Stimulated activated CD4-positive, alpha-beta T cell treated with anti-CD3 and anti-CD28 coated beads, Interleukin-1b, Interleukin-23, amount 100 ng/mL, for 24 hours (primary cell): ENCODE measurements at places on chromosomes 12 and 14.

DNA sequence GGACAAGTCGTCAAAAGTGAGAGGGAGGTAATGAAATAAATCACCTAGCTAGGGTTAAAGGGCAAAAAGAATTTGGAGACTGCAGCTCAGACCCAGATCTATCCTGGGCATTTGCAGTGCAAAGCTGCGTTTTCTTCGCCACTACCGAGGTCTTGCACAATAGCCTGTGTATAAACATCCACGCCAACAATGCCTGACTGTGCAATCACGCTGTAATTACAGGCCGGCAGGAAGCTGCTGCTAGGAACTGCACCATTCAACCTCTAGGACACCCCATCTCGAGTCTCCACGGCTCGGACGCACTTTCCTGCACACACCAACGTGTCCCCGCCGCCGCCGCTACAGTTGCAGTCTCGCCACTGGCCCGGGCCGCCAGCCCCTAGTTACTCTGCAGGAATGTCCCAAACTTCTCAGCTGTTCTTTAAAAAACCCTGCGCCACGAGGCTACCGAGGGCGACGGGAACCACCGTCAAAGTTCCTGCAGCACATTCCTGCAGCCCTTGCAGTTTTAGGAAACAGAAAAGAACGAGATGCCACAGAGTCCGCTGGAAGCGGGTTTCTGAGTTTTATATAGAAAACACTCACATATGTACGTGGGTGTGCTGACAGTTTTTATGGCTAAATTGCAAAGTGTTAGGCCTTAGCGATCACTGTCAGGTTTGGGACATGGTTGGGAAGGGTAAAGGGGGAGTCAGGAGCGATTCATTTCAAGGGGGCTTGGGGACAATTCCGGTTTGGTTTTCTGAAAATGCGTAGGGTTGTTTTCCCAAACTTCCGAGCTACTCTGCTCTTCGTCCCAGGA is 65.6 kb upstream of the PTGR2 start:
- no peak for DNase-seq

- no peak for DNase-seq
Observed at GRCh38 chr12:25949343-25949742, 9.1 kb upstream of the RASSF8 start.

DNA sequence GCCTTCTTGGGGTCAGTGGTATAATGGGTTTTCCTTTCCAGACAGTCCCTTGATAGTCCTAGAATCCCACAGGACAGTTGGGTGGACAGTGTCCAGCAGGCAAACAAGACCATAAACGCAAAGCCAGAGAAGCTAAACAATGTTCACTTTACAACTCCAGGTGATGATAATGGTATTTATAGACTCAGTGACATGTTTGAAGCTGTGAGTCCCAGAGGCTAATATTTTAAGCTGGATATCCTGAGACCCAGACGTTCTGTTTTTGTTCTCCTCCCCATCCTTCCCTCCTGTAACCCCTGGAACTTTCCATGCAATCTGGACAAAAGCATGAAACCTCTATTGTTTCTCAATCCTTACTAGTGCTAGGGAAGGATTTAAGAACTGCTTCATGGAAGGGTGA is 121.0 kb downstream of the ZFP36L1 start:
- DNase-seq = no peak

DNA sequence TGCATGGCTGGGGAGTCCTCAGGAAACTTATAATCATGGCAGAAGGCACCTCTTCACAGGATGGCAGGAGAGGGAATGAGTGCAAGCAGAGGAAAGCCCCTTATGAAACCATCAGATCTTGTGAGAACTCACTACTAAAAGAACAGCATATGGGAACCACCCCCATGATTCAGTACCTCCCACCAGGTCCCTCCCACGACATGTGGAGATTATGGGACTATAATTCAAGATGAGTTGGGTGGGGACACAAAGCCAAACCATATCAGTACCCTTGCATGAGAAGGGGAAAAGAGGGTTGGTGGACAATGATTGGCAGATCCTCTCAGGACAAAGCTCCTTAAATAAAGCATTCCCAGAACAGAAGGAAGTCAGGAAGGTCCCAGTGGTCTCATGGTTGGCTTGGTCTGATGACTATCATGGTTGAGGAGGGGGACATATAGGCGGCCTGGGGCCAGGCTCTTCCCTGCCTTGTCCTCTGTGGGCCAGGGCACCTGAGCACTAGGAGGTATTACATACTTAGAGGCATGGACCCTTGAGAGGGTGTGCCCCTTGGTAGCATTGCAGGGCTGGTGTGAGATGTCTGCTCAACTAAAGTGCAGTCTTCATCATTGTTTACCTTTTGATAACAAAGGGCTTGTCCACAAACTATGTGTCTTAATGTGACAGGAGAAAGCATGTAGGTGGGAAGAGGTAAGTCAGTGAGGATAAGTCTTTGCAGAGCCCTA is 22.2 kb downstream of the HSD17B6 start:
- no peak for DNase-seq

- no peak for DNase-seq
Observed at GRCh38 chr12:107373238-107373809, 280.0 kb upstream of the CRY1 start.

DNA sequence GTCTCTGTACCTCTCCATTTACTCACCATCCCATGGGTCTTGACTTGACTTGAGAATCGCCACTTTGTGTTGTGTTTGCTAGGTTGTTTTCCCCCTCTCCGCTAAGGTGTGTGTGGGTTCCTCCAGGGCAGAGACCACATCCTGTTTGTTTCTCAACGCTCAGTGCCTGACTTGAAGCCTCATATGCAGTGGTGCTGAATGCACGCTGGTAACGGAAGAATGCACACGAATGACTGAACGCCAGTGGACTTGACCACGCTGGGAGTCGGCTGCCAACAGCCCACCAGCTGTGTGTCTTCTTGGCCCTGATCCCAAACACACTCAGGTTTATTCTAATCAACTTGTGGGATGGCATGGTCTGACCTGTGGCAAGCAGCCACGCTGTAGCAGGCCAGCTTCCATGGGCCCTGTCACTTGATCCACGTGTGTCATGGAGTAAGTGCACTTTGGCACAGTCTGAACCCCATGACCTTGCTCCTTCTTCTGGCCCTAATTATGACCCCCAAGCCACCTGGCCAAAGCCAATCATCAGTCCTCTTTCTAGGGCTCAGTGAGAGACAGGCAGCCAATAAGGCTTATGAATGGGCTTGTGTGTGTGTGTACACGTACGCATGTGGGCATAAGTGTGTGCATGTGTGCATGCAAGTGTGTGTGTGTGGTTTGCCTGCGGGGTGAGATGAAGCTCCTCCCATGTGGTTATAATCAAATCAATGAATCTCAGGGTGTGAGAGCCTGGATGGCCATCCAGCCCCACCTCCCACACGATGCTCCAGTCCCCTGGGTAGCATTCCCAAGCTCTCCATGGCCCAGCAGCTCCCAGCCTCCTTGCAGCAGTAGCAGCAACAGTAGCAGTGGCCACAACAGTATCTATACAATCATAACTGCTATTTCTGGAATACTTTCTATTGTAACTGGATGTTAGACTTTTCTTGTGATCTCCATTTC is 6.4 kb upstream of the TC2N start:
- no peak for DNase-seq

DNA sequence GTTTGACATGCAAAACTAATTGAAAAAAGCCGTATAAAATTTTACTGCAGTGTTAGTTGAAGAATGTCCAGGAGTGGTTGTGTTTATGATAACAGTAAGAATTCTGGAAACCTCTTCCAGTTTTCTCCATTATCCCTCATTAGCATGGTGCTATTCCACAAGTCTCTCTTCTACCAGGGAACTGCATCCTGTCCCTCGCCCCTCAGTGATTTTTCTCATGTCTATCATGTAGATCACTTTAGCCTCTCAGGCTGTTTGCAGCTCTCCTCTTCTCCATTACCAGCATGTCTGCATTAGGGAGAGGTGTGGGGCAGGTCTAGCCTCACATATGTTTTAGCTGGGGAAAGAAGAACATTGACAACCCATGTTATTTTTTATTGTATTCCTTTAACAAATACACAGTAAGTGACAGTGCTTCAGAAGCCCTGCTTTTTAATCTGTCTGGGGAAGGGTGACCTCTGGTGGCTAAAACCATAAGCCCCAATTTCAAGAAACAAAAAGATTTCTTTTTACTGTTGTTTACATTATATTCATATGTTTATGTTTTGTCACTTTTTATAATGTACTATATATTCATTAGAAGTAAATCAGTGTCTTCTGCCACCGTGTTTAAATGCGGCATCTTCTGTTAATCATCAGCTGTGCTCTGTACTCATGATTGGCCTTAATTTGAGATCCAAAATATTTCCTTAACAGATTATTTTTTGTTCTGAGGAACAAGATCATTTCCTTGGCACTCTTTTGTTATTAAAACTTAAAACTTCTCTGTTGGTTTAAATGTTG is 70.7 kb downstream of the RASSF8 start:
- DNase-seq = no peak

- no peak for DNase-seq
Observed at GRCh38 chr12:1807087-1807860, 13.1 kb upstream of the LRTM2 start.

- DNase-seq = no peak
Observed at GRCh38 chr14:35883677-35884293, 57.6 kb downstream of the BRMS1L start.

DNA sequence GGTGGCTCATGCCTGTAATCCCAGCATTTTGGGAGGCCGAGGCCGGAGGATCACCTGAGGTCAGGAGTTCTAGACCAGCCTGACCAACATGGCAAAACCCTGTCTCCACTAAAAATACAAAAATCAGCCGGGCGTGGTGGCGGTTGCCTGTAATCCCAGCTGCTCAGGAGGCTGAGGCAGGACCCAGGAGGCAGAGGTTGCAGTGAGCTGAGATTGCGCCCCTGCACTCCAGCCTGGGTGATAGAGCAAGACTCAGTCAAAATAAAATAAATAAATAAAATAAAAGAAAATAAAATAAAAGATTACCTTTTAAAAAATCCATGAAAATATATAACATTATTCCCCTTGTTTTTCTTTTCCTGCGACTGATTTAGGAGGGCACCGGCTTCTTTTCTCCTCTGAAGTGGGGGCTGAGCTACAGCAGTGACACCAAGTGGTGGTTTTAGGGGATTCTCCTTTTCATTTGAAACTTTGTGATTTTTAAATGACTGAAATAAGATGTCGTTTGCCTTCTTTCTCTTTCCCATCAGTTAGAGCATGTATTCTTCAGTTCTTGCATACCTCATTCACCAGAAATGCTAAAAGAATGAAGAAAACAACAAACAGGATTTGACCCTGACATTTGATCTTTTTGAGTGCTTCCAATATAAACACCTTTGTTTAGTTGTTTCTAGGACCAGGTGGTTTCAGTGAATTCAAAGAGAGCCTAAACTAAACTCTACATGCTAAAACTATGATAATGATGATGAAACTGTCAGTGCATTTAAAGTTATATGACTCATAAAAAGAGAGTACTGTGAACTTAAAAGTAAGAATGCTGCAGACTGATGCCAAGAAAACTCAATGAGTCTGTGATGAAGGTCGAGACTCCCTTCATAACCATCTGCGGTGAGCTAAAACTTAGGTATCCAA is 22.6 kb upstream of the PKP2 start:
- DNase-seq = no peak

DNA sequence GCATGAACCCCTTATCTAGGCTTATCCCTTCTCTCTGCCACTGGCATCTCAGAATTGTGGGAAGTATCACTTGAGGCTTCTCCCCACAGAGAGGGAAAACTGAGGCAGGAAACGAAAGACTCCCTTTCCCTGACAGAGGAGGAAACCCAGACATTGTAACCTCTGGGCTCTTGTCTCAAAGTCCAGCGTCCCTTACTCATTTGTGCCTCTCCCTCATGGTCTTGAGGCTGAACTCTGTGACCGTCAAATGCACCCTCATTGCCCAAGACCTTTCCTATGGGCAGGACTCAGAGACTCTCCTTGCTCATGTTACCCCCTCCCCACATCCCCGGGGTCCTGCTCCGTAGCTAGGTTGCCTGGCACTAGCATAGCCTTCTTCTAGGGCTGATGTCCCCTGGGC is 3.8 kb downstream of the CACNB3 start:
- DNase-seq = no peak

- DNase-seq = no peak
Observed at GRCh38 chr14:101489092-101489760, 72.1 kb upstream of the DIO3 start.

DNA sequence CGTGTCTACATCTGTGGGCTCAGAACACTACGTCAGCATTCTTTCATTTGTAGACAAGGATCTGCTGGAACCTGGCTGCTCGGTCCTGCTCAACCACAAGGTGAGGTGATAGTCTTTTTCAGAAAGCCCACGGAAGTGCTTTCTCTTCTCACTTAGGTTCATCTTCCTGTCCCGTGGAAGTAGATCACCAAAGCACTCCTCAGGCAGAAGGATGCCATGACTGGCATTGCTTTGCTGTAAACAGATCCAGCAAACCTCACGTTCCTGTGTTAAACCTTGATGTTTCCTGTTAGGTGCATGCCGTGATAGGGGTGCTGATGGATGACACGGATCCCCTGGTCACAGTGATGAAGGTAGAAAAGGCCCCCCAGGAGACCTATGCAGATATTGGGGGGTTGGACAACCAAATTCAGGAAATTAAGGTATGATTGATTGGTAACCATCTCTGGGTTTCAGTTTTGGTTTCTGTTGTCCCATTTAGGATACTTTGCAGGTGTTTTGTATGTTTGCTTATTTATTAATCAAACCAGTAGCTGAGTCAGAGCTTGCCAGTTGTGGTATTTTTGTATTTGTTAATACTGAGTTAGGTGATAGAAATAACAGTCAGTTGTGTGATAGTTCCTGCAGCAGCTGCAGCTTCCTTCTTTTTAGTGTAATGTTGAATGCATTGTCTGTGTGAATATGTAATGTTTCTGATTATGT is 7.5 kb downstream of the PSMC1 start:
- DNase-seq = no peak

- DNase-seq = no peak
Observed at GRCh38 chr12:45324391-45324790, 108.5 kb downstream of the ANO6 start.

DNA sequence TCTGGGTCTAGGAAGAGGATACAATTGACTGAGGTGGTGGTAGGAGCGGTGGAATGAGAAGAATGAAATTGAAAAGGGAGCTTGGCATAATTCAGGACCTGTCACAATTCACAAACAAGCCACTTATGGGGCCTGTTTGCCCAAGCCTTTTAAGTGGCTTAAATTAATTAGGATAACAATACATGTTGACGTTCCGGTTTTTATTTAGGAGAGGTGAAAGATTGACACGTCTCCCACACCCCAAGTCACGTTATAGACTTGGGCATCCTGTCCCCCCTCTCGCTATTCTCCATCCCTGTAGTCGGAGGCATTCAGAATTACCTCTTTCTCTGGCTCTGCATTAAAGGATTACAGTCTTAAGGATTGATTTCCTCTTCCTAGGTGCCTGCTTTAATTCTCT is 954 bp upstream of the CALCOCO1 start:
- no peak for DNase-seq

DNA sequence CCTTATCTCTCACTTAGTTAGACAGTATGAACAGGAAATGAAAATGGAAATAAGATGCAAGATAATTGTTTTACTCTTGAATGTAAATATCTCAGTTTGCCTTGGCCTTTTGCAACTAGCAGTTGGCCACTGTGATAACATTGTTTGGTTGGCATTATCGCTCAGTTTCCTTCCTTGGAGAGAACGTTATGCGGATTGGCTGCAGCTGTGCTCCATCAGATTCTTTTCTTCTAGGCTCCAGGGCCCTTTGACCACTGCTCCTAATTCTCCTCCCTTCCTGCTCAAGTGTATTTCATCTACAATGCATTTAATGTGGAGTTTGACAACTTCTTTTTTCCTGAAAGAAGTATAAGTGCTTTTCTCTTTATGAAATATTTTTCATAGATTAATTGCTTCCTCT is 284.2 kb downstream of the ADAMTS20 start:
- DNase-seq = no peak

GRCh38 chr14:83173687-83174086 is 1640.0 kb upstream of the SEL1L start:
- no peak for DNase-seq
